EL (cell line): ENCODE measurements at places on chromosomes 12 and 14.

DNA sequence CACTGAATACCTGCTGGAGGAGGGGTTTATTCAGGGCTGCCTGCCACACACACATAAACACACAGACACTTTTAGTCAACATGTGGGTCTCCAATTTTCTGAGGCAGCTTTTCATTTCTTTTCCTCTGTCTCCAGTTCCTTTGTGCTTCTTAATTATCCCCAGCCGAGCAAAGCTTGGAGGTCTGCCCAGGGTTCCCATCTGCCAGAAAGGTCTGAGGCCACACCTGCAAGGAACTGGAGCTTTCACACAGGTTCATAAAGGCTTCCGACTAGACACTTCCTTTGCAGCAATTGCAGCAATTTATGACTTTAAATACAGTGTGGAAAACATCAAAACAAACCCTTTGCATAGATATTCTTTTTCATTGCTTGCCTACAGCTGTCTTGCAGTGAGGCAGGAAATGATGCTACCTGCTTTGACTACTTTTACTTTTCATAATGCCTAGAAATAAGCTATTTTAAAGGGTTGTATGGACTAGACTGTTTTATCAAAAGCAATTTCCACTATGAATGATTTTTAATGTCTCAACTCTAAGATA is 1318.9 kb downstream of the AACS start:
- DNase-seq: no peak

- DNase-seq: no peak
Observed at GRCh38 chr14:94396628-94397225, 8.3 kb upstream of the SERPINA1 start.

DNA sequence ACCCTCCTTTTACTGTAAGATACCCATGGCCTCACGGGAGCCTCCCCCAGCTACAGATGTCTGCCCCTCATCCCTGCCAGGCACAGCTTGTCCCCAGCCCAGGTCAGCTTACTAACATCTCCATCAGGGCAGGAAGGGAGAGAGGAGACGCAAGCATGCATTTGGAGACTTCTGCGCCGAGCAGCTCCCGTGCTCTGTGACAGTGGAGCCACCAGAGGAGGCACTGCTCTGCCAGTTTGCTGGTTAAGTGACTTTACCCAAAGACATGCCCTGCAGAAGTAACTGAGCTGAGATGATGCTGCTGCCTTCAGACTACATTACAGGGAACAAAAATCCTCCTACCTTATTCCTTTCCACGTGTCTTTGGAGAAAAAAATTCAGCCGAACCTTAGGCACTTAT is 133.4 kb downstream of the ESRRB start:
- no peak for DNase-seq

GRCh38 chr14:55348766-55349453 is 62.7 kb downstream of the ATG14 start:
- no peak for DNase-seq

GRCh38 chr14:51481643-51482042 is 170.1 kb upstream of the FRMD6 start:
- no peak for DNase-seq
